Chondrocyte (in vitro differentiated cells): ENCODE measurements at places on chromosomes 1 and 21. TPM values are rescaled to one million over a fixed set of nuclear protein-coding genes. Genes with fewer than 3 reads are reported as not detected.

OR14K1 gene
- total RNA-seq = not detected in 3 replicates

DNA sequence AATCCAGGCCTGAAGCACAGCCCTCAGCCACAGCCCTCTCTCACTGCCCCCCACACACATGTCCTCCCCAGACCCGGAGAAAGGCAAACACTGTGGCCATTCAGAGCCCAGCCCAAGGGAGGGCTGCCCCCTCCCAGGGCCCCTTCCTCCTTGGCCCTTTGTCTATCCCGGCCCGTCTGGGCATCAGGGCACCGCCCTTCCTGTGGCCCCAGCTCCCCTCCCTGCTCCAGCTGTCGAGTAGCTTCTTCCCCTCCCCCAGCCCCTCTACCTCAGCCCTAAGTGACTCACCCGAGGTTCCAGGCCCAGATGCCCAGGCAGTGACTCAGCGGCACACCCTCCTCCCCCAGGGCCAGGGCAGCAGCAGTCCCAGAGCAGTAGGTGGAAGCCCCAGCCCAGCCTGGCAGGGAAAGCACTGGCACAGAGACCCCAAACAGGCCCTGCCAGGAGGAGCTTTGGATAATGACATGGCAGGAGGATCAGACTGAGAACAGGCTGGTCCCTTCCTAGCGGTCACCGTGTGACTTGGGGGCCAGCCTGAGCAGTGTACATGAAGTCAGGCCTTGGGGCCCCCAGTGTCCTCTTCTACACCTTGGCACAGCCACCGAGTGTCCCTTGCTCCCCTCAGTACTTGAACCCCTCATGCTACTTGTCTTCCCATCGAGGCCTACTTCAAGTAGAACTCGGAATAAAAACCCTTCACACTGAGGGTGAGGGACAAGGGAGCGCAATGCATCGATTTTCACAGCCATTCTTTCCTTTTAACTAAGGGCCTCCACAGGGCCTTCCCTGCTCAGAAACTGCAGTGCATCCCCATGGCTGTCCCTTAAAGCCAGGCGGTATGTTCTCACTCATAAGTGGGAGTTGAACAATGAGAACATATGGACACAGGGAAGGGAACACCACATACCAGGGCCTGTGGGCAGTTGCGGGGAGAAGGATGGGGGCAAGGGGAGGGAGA lies 1.0 kb upstream of the S100A2 start:
- peak overlapping the region; percentile 100 for H3K27ac ChIP-seq
- DNase-seq = peak; percentile 98
- H3K36me3 ChIP-seq = no peaks in the 10 kb centered on the region
- no peaks in the 10 kb centered on the region for H3K27me3 ChIP-seq

- H3K27ac ChIP-seq = no peak overlapping the region
- H3K27me3 ChIP-seq = no peaks in the 10 kb centered on the region
- no peak overlapping the region for H3K4me3 ChIP-seq
- H3K4me1 ChIP-seq = no peaks in the 10 kb centered on the region
- no peak for DNase-seq
Observed at GRCh38 chr1:166322470-166322869, 155.7 kb upstream of the FAM78B start.

GRCh38 chr1:234702342-234703000 lies 92.5 kb upstream of the IRF2BP2 start:
- no peak overlapping the region for H3K4me3 ChIP-seq
- H3K27ac ChIP-seq = no peak overlapping the region
- DNase-seq = no peak
- peaks cover 2% of the 10 kb centered on the region for H3K36me3 ChIP-seq
- H3K27me3 ChIP-seq = peaks cover 3% of the 10 kb centered on the region
- H3K4me1 ChIP-seq = peaks cover 16% of the 10 kb centered on the region

CELA3B gene
- not detected in 3 replicates for total RNA-seq

MASP2 gene
- total RNA-seq = not detected in 3 replicates

GRCh38 chr1:243974451-243975292 lies 76.4 kb upstream of the ZBTB18 start:
- H3K4me1 ChIP-seq = peaks cover 20% of the 10 kb centered on the region
- no peak for DNase-seq
- no peak overlapping the region for H3K4me3 ChIP-seq
- no peaks in the 10 kb centered on the region for H3K36me3 ChIP-seq
- no peak overlapping the region for H3K27ac ChIP-seq
- H3K27me3 ChIP-seq = no peaks in the 10 kb centered on the region

MCOLN2 gene
- not detected in 3 replicates for total RNA-seq

ATAD3C gene
- 0.75 to 1.4 TPM (median 1.3 TPM) in 3 replicates for total RNA-seq

DNA sequence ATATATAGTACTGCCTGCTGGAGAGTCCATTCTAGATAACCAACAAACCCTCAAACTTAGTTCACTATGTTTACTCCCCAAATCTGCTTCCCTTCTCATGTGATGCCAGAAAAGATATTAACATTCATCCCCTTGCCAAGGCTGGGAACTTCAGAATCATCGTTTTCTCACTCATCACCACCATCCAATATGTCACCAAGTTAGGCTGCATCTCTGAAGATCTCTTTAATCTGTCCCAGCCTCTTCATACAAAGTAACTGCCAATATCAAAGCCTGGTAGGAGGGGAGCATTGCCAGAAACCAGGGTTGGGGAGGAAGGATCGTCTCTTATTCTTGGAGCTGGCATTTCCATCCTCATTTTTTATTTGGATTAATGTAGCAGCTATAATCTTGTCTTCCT lies 71.6 kb downstream of the XCL2 start:
- no peak overlapping the region for H3K4me3 ChIP-seq
- no peak overlapping the region for H3K27ac ChIP-seq
- H3K27me3 ChIP-seq = no peaks in the 10 kb centered on the region
- H3K36me3 ChIP-seq = no peaks in the 10 kb centered on the region

ACTL8 gene
- total RNA-seq = not detected in 3 replicates

DNA sequence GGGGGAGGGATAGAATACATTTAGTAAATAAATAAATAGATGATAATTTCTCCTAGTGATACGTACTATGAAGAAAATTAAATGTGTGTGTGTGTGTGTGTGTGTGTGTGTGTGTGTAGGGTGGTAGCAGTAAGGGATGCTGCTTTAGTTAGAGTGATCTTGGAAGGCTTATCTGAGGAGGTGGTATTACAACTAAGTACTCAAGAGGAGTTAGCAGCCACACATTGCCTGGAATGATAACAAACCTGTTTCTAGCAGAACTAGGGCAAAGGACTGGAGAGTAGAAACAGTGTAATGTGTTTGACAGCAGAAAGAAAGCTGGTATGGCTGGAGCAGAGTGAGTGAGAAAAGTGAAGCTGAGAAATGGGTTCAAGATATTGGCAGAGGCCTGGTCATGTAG lies 58.3 kb upstream of the FASLG start:
- no peak for DNase-seq
- no peaks in the 10 kb centered on the region for H3K27me3 ChIP-seq
- no peak overlapping the region for H3K27ac ChIP-seq
- H3K4me3 ChIP-seq = no peak overlapping the region

GRCh38 chr1:218588540-218589172 lies 243.5 kb downstream of the TGFB2 start:
- no peaks in the 10 kb centered on the region for H3K27me3 ChIP-seq
- no peak overlapping the region for H3K4me3 ChIP-seq
- H3K27ac ChIP-seq = no peak overlapping the region
- peaks cover 2% of the 10 kb centered on the region for H3K36me3 ChIP-seq
- peaks cover 49% of the 10 kb centered on the region for H3K4me1 ChIP-seq

ACTA1 gene
- total RNA-seq = 0.27 to 3.6 TPM (median 3.5 TPM) in 3 replicates

- no peak overlapping the region for H3K27ac ChIP-seq
- no peak overlapping the region for H3K4me3 ChIP-seq
- H3K27me3 ChIP-seq = peaks cover 2% of the 10 kb centered on the region
Observed at GRCh38 chr1:220680085-220680687, 10.0 kb upstream of the C1orf115 start.

DNA sequence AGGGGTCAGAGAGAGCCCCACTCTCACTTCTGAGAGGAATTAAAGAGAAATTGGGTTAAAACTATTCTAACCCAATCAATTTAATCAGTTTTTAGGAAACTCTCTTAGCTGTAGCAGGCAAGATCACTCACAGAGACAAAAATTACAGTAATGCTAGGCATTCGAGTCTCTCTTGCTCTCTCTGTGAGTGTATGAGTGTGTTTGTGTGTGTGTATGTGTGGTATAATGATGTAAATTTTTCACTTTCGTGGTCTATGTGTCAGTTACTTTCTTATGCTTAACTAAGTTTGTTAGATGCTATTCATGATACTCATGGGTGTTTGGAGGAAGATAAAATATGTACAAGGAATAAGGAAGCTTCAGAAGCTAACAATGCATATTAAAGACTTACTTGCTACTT lies 131.3 kb downstream of the FASLG start:
- no peaks in the 10 kb centered on the region for H3K4me1 ChIP-seq
- no peak for DNase-seq
- no peak overlapping the region for H3K27ac ChIP-seq

ATP1A4 gene
- total RNA-seq = not detected in 3 replicates

DNA sequence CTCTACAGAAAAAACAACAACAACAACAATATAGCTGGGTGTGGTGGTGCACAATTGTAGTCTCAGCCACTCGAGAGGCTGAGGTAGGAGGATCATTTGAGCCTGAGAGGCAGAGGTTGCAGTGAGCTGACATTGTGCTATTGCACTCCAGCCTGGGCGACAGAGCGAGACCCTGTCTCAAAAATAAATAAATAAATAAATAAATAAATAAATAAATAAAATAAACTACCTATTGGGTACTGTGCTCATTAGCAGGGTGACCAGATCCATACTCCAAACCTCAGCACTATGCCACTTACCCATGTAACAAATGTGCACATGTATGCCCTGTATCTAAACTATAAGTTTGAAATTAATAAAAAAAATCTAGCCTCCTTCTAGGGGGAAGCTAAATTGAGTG lies 369.4 kb upstream of the AJAP1 start:
- no peak overlapping the region for H3K27ac ChIP-seq
- no peaks in the 10 kb centered on the region for H3K27me3 ChIP-seq
- no peaks in the 10 kb centered on the region for H3K36me3 ChIP-seq
- no peak overlapping the region for H3K4me3 ChIP-seq

DNA sequence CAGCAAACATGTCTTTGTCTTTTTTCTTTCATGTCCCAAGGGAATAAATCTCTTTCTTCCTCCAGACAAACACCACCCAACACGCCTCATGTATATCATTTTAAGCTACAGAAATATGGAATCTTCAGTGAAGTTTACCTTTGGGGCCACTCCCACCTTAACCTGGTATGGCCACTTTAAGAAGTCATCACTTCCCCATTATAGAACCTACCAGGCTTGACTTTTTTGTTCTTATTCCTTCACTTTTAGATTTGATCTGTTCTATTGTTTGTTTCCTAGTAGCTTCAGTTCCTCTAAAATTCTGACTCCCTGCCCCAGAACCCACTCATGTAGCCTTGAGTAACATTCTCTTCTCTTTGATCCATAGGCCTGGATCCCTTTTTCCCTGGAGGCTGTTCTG lies 226.3 kb downstream of the HLX start:
- H3K27ac ChIP-seq = no peak overlapping the region
- no peaks in the 10 kb centered on the region for H3K36me3 ChIP-seq
- H3K27me3 ChIP-seq = peaks cover 3% of the 10 kb centered on the region
- peaks cover 21% of the 10 kb centered on the region for H3K4me1 ChIP-seq
- no peak overlapping the region for H3K4me3 ChIP-seq

DNA sequence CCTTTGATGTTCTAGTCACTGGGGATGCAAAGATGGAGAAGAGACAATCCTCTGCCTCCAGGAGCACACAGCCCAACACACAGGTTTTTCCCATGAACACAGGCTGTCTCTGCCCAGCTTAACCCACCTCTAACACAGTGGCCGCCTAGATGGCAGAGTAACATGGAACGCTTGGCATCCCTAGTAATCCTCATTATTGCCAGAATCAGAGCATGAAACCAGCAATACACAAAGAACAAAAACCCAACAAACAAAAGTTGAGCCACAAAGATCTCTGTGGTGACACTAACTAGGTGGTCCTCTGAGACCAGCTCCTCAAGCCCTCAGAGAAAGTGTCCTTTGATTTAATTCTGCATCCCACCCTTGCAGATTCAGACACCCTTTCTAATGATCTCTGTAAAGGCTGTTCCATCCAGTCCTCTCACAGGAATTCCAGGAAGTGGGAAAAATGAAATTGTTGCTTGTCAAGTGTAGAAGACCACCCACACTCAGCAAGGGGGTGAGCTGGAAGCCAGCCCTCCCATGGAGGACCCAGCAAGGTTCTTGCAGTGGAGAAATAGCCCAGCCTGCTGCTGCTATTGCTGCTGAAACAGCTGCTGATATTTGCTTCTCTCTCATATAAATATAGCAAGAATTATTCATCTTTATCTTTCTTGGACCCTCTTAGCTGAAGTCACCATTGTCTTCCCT lies 7.4 kb upstream of the ATP2B4 start:
- H3K4me1 ChIP-seq = no peaks in the 10 kb centered on the region
- no peak overlapping the region for H3K27ac ChIP-seq
- DNase-seq = no peak
- no peak overlapping the region for H3K4me3 ChIP-seq

FMN2 gene
- total RNA-seq = 3.5 to 4.1 TPM (median 3.8 TPM) in 3 replicates

GRCh38 chr1:213539464-213539863 lies 448.3 kb upstream of the PROX1 start:
- no peak for DNase-seq
- no peaks in the 10 kb centered on the region for H3K36me3 ChIP-seq
- H3K4me3 ChIP-seq = no peak overlapping the region
- H3K27me3 ChIP-seq = no peaks in the 10 kb centered on the region
- no peak overlapping the region for H3K27ac ChIP-seq
- no peaks in the 10 kb centered on the region for H3K4me1 ChIP-seq

DNA sequence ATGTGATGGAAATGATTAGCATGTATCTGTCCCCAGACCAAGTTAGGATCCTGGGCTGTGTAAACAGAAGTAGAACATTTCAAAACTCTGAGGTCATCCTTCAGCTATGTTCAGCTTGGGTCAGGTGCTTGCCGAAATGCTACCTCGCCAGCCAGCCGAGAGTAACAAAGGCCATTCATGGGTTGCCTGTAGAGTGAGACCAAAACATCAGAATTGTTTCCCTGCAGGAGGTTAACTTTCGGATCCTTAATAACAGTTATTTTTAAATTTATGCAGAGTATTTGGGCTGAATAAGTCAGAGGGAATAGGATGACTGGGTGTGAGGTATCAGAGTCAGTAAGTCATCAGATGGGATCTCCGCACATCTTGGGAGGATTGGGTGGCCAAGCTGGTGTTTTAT lies 35.6 kb downstream of the SMYD2 start:
- no peak overlapping the region for H3K4me3 ChIP-seq
- peak overlapping the region; percentile 81 for H3K27ac ChIP-seq
- H3K27me3 ChIP-seq = no peaks in the 10 kb centered on the region
- H3K4me1 ChIP-seq = peaks cover 48% of the 10 kb centered on the region

CD52 gene
- not detected in 3 replicates for total RNA-seq

DNA sequence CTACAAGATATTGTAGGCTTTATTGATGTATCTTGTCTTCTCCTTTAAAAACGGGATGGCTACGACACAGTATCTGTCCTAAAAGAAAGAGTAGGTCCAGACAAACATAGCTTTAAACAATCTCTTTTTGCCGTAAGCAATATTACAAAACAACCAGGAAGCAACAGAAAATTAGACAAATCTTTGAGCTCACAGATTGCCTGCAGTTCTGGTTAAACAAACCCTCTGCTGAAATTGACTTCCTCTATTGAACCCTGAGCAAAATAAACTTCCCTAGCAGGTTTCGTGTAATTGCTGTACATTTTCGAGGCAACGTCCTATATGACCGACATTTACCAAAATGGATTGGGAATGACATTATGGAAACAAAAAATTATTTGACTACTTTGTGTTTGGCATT lies 50.6 kb downstream of the CHML start:
- no peak for DNase-seq
- H3K36me3 ChIP-seq = peaks cover 7% of the 10 kb centered on the region
- no peak overlapping the region for H3K27ac ChIP-seq
- H3K4me1 ChIP-seq = peaks cover 28% of the 10 kb centered on the region
- no peak overlapping the region for H3K4me3 ChIP-seq

- no peaks in the 10 kb centered on the region for H3K4me1 ChIP-seq
- no peaks in the 10 kb centered on the region for H3K27me3 ChIP-seq
- H3K36me3 ChIP-seq = peaks cover 17% of the 10 kb centered on the region
- no peak overlapping the region for H3K27ac ChIP-seq
- H3K4me3 ChIP-seq = no peak overlapping the region
- DNase-seq = no peak
Observed at GRCh38 chr21:42544544-42544943, 30.9 kb downstream of the SLC37A1 start.
